ENCODE measurements at places on chromosomes 13 and 19. TPM values are rescaled to one million over a fixed set of nuclear protein-coding genes. Genes with fewer than 3 reads are reported as not detected.

LILRA1 gene
- not detected for total RNA-seq

ZNF560 gene
- total RNA-seq = under 0.01 TPM

TDRD12 gene
- total RNA-seq = 0.18 TPM

KCNC3 gene
- 0.90 TPM for total RNA-seq

INSL3 gene
- not detected for total RNA-seq

KANK3 gene
- total RNA-seq = 1.1 TPM

HCST gene
- total RNA-seq = not detected

ZNF730 gene
- total RNA-seq = 0.18 TPM

FXYD3 gene
- not detected for total RNA-seq

YIPF2 gene
- 90.4 TPM for total RNA-seq

RHPN2 gene
- 11.2 TPM for total RNA-seq

MUC16 gene
- total RNA-seq = not detected

SIAH3 gene
- not detected for total RNA-seq

CASP14 gene
- not detected for total RNA-seq

SERTM1 gene
- not detected for total RNA-seq

CPB2 gene
- not detected for total RNA-seq

ZNF546 gene
- total RNA-seq = 3.8 TPM

ZNF541 gene
- 1.1 TPM for total RNA-seq

B9D2 gene
- 3.7 TPM for total RNA-seq

LSR gene
- total RNA-seq = 1.6 TPM

CYP2A7 gene
- not detected for total RNA-seq

HDGFL2 gene
- 53.9 TPM for total RNA-seq

LGI4 gene
- 0.16 TPM for total RNA-seq

HNRNPL gene
- total RNA-seq = 198 TPM

LRRC25 gene
- not detected for total RNA-seq

NCCRP1 gene
- total RNA-seq = not detected

IGFL2 gene
- total RNA-seq = not detected

TEX101 gene
- not detected for total RNA-seq

COMP gene
- total RNA-seq = under 0.01 TPM

TMPRSS9 gene
- not detected for total RNA-seq

CGB2 gene
- total RNA-seq = not detected

TYROBP gene
- not detected for total RNA-seq

POU4F1 gene
- total RNA-seq = not detected

RUBCNL gene
- not detected for total RNA-seq

PPP1R13L gene
- total RNA-seq = 6.0 TPM

WDR87 gene
- total RNA-seq = not detected

MATK gene
- not detected for total RNA-seq

KLK15 gene
- total RNA-seq = not detected

ATXN8OS gene
- not detected for total RNA-seq

KCNN4 gene
- not detected for total RNA-seq

CYP4F3 gene
- not detected for total RNA-seq

ZIC5 gene
- total RNA-seq = not detected

RNF225 gene
- not detected for total RNA-seq

FCER2 gene
- not detected for total RNA-seq

UBE2L5 gene
- not detected for total RNA-seq

SERPINE3 gene
- not detected for total RNA-seq

PRSS57 gene
- total RNA-seq = not detected

PHF11 gene
- 9.9 TPM for total RNA-seq

C13orf46 gene
- not detected for total RNA-seq

P2RY11 gene
- 3.2 TPM for total RNA-seq

DYRK1B gene
- 15.6 TPM for total RNA-seq

MEF2B gene
- total RNA-seq = not detected

FAAP24 gene
- 1.3 TPM for total RNA-seq

LENG9 gene
- 3.6 TPM for total RNA-seq

KANK2 gene
- 175 TPM for total RNA-seq

ZNF540 gene
- 0.16 TPM for total RNA-seq

ZNF28 gene
- total RNA-seq = 4.0 TPM

MISP3 gene
- not detected for total RNA-seq

Measured in cardiac atrium fibroblast (primary cell).